ENCODE measurements at places on chromosomes 3 and 15. TPM values are rescaled to one million over a fixed set of nuclear protein-coding genes. Genes with fewer than 3 reads are reported as not detected.

Gene PCOLCE2
- 105 TPM for total RNA-seq

Gene ASB14
- not detected for total RNA-seq

Gene FBXO45
- 8.2 TPM for total RNA-seq

Gene PLS1
- 0.66 TPM for total RNA-seq

Gene PAQR5
- 8.1 TPM for total RNA-seq

Gene BCHE
- total RNA-seq: 0.98 TPM

Gene ISY1
- 17.9 TPM for total RNA-seq

Gene MAN2A2
- total RNA-seq: 83.5 TPM

Gene MUSTN1
- 70.1 TPM for total RNA-seq

Gene FETUB
- not detected for total RNA-seq

Gene B4GALT4
- 23.9 TPM for total RNA-seq

Gene CMTM8
- total RNA-seq: 8.4 TPM

Gene EFCAB12
- 0.63 TPM for total RNA-seq

Gene EIF4G1
- total RNA-seq: 194 TPM

Gene MNS1
- 1.8 TPM for total RNA-seq

Gene SKOR1
- 0.98 TPM for total RNA-seq

Gene TNNC1
- total RNA-seq: 480 TPM

Gene PLA1A
- 12.0 TPM for total RNA-seq

Gene ECE2
- total RNA-seq: not detected

Gene CRYBG3
- 30.9 TPM for total RNA-seq

Gene TMCO5A
- total RNA-seq: not detected

Gene CLRN1
- not detected for total RNA-seq

Gene SERPINI1
- total RNA-seq: 15.5 TPM

Gene SYNPR
- not detected for total RNA-seq

Gene GOLGA6L7
- total RNA-seq: not detected

Gene TLR9
- total RNA-seq: 0.39 TPM

Gene CAMP
- total RNA-seq: not detected

Gene GNL3
- total RNA-seq: 50.2 TPM

Gene MLF1
- 9.8 TPM for total RNA-seq

Gene FAM227B
- 6.9 TPM for total RNA-seq

Gene GPR171
- 2.7 TPM for total RNA-seq

Gene CADPS
- total RNA-seq: not detected

Gene FEZF2
- not detected for total RNA-seq

Gene ROPN1B
- total RNA-seq: 0.60 TPM

Gene GOLGA6L10
- 0.30 TPM for total RNA-seq

Gene CFAP91
- total RNA-seq: 14.3 TPM

Gene CCR8
- total RNA-seq: not detected

Gene FHIT
- 1.6 TPM for total RNA-seq

Gene CCDC80
- total RNA-seq: 32.4 TPM

Gene GNAT1
- not detected for total RNA-seq

Gene GOLGA8S
- 0.63 TPM for total RNA-seq

Gene ZPLD1
- total RNA-seq: not detected

Gene NPAP1
- not detected for total RNA-seq

Gene TUSC7
- not detected for total RNA-seq

Gene DUOXA2
- total RNA-seq: not detected

Gene SLCO2A1
- total RNA-seq: 10.7 TPM

Gene C2CD4A
- total RNA-seq: not detected

Gene OR4F15
- total RNA-seq: not detected

Gene XYLB
- total RNA-seq: 4.3 TPM

Gene ST8SIA2
- not detected for total RNA-seq

Gene SFMBT1
- 19.7 TPM for total RNA-seq

Gene C3orf85
- not detected for total RNA-seq

Gene KCTD6
- total RNA-seq: 16.4 TPM

Gene ALDH1A3
- 30.6 TPM for total RNA-seq
